ENCODE measurements at places on chromosomes 2 and 18. TPM values are rescaled to one million over a fixed set of nuclear protein-coding genes. Genes with fewer than 3 reads are reported as not detected.

DNA sequence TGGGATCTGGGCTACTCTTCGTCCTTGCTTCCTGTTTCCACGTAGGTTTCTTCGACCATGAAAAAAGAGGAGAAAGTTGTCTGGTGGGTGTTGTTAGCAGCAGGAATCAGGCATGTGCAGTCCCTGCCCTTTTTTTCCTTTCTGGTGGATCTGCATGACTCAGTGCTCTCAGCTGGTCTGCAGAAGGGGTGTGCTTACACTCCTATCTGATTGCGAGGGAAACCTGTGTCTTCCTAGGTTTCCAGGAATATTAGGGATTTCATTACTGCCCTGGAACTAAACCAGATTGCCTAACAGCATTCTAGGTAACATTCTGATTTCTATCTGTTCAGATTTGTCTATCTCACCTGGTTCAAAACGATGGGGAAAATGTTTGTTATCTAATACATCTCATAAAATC, 174.3 kb downstream of the CCDC102B start:
- DNase-seq, result no peak
- H3K4me3 ChIP-seq, result no peak overlapping the region

GRCh38 chr2:109686921-109687320, 72.8 kb downstream of the SOWAHC start:
- H3K36me3 ChIP-seq, result no peaks in the 10 kb centered on the region
- no peaks in the 10 kb centered on the region for H3K27me3 ChIP-seq
- no peak overlapping the region for H3K27ac ChIP-seq
- no peak overlapping the region for H3K4me3 ChIP-seq
- H3K4me1 ChIP-seq, result peaks cover 18% of the 10 kb centered on the region

- H3K27ac ChIP-seq, result no peak overlapping the region
- peaks cover 67% of the 10 kb centered on the region for H3K27me3 ChIP-seq
- DNase-seq, result no peak
- H3K36me3 ChIP-seq, result no peaks in the 10 kb centered on the region
- peaks cover 13% of the 10 kb centered on the region for H3K4me1 ChIP-seq
These were observed 16.8 kb upstream of the PAX3 start for GRCh38 chr2:222315443-222316121.

DNA sequence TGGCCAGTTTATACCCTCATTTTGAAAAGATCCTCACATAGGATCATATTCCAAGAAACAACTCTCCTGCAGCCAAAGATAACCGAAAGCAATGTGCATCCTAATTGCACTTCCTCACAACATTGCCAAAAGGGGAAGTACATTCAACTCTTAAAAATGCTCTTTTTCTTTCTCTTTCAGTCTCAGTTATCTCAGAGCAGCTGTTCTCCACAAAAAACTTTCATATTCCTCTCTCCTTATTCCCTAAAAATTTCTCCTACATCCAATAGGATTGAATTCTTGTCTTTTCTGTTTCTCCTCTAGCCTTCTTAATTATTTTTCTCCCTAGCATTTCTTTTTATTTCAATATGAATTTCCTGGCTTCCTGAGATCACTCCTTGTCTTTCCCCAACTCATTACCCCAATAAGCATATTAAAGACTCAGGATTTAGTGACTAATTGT, 7.4 kb upstream of the VRK2 start:
- no peaks in the 10 kb centered on the region for H3K36me3 ChIP-seq
- H3K4me1 ChIP-seq, result no peaks in the 10 kb centered on the region
- DNase-seq, result peak; percentile 31
- H3K27ac ChIP-seq, result no peak overlapping the region
- no peaks in the 10 kb centered on the region for H3K27me3 ChIP-seq

GRCh38 chr2:176526995-176527901, 258.0 kb downstream of the MTX2 start:
- no peaks in the 10 kb centered on the region for H3K4me1 ChIP-seq
- no peak overlapping the region for H3K27ac ChIP-seq
- H3K4me3 ChIP-seq, result no peak overlapping the region
- no peaks in the 10 kb centered on the region for H3K36me3 ChIP-seq

- no peaks in the 10 kb centered on the region for H3K36me3 ChIP-seq
- H3K27me3 ChIP-seq, result no peaks in the 10 kb centered on the region
- H3K4me1 ChIP-seq, result peaks cover under 1% of the 10 kb centered on the region
- no peak for DNase-seq
These were observed 331.2 kb upstream of the MYT1L start for GRCh38 chr2:2662037-2662846.

CELF4 gene
- 3.0 TPM for total RNA-seq

GRB14 gene
- total RNA-seq, result 20.2 TPM
